Bronchial epithelial cell (primary cell): ENCODE measurements at places on chromosomes 3 and 15. TPM values are rescaled to one million over a fixed set of nuclear protein-coding genes. Genes with fewer than 3 reads are reported as not detected.

MITF gene
- total RNA-seq, result 1.6 and 2.3 TPM in 2 replicates

NISCH gene
- total RNA-seq, result 30.5 and 42.9 TPM in 2 replicates

OXTR gene
- total RNA-seq, result 0.26 and 0.53 TPM in 2 replicates

REC114 gene
- not detected in 2 replicates for total RNA-seq

FOXB1 gene
- total RNA-seq, result not detected in 2 replicates

SKIL gene
- 40.8 and 41.9 TPM in 2 replicates for total RNA-seq

ACSBG1 gene
- total RNA-seq, result not detected in 2 replicates

RASGRF1 gene
- total RNA-seq, result under 0.01 TPM in 1 of 2 replicates, not detected in the other

GRCh38 chr3:129277829-129278271, 820 bp upstream of the HMCES start:
- DNase-seq, result no peak

DNA sequence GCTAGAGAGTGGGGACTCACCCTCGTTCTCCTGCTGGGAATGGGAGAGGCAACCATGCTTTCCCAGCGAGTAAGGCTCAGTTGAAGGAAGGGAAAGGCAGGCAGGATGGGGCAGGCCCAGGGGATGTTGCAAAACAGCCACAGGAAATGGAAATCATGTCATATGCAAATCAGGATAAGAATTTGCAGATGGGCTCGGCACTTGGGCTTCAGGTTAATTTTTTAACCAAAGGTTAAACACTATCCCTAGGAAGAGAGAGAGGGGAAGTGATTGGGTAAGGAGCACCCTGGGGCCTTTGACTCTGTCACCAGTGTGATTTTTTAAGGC, 14.6 kb upstream of the PLA2G4E start:
- DNase-seq, result peak; percentile 97

DNA sequence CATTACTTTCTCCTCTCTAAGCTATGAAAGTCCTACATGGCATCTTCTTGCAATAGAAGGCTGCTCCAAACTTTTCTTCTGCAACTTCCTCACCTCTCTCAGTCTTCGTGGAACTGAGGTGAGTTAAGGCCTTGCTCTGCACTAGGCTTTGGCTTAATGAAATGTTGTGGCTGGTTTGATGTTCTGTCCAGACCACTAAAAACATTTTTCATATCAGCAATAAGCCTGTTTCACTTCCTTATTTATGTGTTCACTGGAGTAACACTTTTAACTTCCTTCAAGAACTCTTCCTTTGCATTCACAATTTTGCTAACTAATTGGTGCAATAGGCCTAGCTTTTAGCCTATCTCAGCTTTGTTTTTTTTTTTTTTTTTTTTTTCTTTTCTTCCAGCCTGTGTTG, 335.3 kb upstream of the NECTIN3 start:
- DNase-seq, result no peak

DNA sequence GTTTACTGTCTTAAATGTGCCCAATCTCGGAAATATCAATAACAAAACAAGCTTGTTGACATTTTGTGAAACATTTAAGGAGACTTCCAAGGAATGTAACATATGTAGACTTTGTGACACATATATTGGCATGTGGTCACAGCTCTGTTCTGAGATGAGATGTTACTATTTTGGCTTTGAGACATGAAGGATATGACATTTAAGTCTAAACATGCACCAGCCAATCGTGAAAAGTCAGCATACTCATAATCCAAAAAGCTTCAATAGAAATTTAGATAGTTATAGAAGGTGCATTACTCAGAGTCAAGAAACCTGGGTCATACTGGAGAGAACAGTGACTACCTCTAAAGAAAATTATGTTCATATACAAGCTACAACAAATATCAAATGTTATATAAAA, 13.4 kb downstream of the COMMD2 start:
- peak; percentile 76 for DNase-seq

GRCh38 chr3:159032311-159032710, 230.5 kb downstream of the MFSD1 start:
- peak; percentile 63 for DNase-seq

DNA sequence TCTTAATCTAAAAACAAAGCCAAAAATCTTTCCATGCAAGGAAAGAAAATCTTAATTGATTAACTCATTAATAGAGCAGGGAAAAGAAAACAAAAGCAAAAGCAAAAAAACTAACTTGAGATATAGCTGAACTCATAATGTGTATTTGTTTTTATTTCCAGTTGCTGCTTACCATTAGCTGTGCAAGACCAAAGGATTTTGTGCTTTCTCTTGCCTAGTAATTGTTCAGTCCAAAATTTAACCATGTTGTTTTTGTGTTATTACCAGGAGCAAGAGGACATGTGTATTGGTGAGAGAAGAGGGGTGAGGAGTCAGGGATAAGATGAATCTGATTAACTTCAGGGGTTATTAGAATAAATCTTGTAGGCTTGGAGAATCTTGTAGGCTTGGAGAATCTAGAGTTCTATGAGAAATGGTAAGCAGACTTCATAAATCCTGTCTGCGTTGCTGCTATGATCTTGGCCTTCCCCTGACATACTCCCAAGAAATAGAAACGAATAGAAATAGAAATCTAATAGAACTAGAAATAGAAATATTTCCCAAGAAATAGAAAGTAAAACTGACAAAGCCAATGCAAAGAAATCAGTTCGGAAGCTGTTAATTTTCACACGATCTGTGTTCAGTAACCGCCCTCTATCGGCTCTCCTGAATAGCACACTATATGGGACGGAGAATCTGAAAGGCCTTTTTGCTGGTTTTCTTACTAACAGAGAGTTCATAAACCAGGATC, 72.6 kb upstream of the TNFSF10 start:
- peak; percentile 72 for DNase-seq

GRCh38 chr15:33080006-33080405, 114.5 kb downstream of the FMN1 start:
- no peak for DNase-seq

GRCh38 chr3:130900959-130901358, 7.1 kb downstream of the ATP2C1 start:
- DNase-seq, result no peak

GRCh38 chr3:193053046-193053435, 135.4 kb upstream of the MB21D2 start:
- DNase-seq, result no peak

DNA sequence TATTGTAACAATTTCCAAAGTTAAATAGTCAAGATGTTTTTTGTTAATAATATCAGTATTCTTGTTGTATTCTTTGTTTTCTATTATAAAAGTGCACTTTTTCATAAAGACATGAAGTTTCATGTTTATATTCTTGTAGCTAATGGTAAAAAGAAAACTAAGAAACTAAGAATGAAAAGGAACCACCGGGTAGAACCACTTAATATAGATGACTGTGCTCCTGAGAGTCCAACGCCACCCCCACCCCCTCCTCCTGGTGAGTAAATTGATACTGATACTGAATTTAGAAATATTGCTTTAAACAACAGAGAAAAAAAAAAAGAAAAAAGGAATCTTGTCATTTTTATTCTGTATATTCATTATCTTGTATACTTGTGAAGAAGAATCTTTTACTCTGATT, 13.4 kb downstream of the DHFR2 start:
- DNase-seq, result no peak

DNA sequence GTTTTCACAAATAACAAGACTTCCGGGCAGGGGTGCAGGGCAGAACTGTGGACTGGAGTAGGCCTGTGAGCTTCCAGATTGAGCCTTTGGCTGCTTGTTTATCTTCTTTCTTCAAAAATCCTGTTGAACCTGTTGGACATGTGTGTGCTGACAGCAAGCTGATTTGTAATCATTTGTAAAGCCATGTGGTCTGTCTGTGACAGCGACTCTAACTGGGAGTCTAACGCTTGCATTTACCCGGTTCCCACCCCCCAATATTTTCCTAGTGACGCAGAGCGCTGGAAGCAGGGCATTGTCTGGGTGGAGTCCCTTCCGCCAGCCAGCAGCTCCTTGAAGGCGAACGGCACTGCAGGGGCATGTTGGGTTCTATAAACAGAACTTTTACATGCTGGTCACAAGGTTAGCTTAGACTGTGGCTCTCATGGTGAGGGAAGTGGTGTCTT, 85.7 kb upstream of the MYZAP start:
- DNase-seq, result peak; percentile 97

GRCh38 chr15:99485992-99486370, 79.8 kb upstream of the MEF2A start:
- DNase-seq, result no peak

DNA sequence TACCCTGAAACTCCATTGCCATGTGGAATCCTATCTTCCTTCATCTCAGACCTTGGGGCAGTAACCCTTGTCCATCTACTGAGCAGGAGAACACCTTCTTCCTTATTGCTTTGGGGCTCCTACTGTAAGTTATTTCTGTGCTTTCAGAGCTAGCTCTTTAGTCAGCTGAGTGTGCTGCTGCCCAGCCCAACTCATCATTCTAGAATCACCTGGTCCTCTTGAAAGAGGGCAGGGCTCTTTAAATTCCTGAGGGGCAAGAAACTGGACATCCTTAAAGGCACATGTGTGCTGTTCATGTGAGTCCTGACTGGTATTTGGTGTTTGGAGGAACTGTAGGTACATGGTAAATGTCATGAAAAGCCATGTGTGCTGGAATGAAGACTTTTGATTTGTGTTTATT, 140.9 kb downstream of the ARNT2 start:
- DNase-seq, result no peak

DNA sequence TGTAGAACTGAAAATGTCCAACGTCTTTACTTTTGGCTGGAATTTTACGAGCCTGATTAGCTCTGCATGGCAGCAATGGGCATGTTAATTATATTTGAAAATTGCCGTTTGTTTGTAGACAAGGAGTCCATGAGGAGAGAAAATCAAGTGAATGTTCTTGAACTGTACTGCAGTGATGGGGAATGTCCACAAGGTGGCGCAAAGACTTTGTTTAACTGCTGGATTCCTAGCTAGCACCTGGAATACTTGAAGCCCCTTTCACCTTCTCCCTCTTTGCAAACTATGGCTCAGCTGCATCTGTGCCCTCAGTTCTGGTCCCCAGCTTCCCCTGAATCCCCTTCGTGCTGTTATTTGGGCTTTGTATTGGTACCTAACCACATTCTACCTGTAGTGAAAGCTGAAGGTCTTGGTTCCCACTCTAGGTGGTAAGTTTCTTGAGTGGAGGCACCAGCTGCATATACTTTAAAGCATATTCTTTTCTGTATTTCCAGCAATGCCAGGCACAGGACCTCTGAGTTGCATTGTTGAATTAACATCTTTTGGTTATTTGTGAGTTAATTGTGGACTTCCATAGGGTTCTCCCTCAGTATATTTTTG, 25.3 kb downstream of the EXOG start:
- DNase-seq, result peak; percentile 67

DNA sequence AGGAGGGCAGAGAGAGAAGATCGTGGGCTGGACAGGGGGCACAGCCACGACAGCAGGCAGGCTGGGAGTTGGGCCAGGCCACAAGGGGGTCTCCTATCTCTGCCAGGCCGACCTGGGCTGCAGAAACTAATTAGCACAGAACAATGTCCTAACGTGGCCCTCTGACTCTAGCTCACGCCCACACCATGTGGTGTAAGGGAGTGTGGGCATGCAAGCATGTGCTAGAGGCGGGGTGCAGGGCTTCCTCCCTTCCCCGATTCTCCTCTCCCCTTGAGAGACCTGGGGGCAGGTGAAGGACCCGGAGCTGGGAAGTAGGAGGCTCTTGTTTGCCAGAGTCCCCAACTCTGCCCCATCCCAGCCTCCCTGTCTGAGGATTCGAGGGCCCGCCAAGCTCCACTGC, 65.5 kb downstream of the LINGO1 start:
- DNase-seq, result no peak

DNA sequence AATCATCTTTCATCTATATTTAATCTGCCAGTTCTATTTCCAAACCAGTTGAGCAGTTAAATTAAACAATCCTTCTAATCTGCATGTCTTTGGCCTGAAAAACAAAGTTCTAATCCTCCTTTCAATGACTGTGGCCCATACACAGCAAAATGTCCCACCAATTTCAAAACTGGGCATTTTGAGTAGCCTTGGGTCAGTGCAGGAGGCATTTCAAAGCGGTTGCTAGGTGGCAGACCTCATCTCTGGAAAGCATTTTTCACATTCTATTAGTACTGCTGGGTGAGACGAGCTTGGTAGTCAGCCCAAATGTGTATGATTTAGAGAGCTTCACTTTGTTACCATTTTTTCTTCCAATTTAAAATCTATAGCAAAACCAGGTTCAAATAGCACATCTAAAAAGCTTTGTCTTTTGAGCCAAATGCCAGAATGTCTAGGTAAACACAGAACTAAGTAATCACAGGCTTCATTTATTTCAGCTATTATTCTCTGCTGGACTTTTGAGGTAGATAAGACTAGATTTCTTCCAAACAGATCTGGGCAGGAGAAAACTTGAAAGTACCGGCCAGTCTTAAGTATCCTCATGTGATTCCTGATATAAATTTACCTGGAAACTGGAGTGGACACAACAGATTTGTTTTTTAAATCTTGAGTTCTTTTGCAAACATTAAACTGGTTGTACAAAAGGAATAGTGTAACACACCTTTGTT, 8.9 kb upstream of the ARHGEF26 start:
- no peak for DNase-seq

DNA sequence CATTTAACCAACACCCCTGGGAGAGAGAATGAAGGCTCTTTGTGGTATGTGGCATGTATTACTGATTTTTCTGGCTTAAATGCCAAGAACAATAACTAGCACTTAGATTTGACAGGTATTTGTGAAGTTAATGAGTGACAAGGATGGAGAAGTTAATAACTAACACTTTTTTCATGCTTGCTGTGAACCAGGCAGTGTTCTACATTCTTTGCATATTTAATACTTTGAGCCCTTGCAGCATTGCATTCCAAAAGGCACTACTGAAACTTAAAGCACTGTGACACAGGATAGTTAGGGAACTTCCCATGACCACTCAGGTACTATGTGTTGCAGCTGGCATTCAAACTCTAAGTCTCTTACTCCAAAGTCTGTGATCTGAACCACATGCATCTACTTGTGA, 650.6 kb downstream of the ZPLD1 start:
- no peak for DNase-seq

GRCh38 chr3:149468504-149469212, 5.8 kb upstream of the TM4SF4 start:
- DNase-seq, result no peak

DNA sequence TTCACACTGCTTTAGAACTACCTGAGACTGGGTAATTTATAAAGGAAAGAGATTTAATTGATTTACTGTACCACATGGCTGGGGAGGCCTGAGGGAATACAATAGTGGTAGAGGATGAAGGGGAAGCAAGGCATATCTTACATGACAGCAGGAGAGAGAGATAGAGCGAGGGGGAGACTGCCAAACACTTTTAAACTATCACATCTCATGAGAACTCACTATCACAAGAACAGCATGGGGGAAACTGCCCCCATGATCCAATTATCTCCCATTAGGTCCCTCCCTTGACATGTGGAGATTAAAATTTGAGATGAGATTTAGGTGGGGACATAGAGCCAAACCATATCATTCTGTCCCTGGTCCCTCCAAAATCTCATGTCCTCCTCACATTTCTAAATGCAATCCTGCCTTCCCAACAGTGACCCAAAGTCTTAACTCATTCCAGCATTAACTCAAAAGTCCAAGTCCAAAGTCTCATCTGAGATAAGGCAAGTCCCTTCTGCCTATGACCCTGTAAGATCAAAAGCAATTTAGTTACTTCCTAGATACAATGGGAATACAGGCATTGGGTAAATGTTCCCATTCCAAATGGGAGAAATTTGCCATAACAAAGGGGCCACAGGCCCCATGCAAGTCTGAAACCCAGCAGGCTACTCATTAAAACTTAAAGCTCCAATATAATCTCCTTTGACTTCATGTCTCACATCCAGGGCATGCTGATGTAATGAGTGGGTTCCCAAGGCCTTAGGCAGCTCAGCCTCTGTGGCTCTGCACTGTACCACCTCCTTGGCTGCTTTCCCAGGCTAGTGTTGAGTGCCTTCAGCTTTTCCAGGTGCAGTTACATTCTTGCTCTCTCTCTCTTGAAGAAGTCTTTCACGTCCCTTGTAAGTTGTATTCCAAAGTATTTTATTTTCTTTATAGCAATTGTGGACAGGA, 481.7 kb upstream of the TGFBR2 start:
- peak; percentile 79 for DNase-seq

GRCh38 chr3:26657348-26657976, 34.9 kb downstream of the LRRC3B start:
- DNase-seq, result no peak
